ENCODE measurements at places on chromosomes 7 and 10. TPM values are rescaled to one million over a fixed set of nuclear protein-coding genes. Genes with fewer than 3 reads are reported as not detected.

The GIMAP1 gene
- 1.9 TPM for total RNA-seq

The ADAM22 gene
- 42.2 TPM for total RNA-seq

The OR2A5 gene
- total RNA-seq = not detected

The MET gene
- 43.3 TPM for total RNA-seq

The RBM20 gene
- total RNA-seq = 2.7 TPM

The HGF gene
- total RNA-seq = 10.9 TPM

The LLCFC1 gene
- total RNA-seq = not detected

The GPRIN2 gene
- total RNA-seq = 9.0 TPM

The SORCS3 gene
- total RNA-seq = 3.6 TPM

The TUBB8 gene
- not detected for total RNA-seq

The PSD gene
- total RNA-seq = 49.2 TPM

The TRIM50 gene
- total RNA-seq = not detected

The MSANTD7 gene
- total RNA-seq = 28.4 TPM

The ZPBP gene
- 5.7 TPM for total RNA-seq

The EFCAB10 gene
- 0.99 TPM for total RNA-seq

The NUDCD3 gene
- total RNA-seq = 61.6 TPM

The FBXL13 gene
- 10.0 TPM for total RNA-seq

The WEE2 gene
- total RNA-seq = 0.27 TPM

The FOXP2 gene
- 109 TPM for total RNA-seq

The ZNF804B gene
- 6.3 TPM for total RNA-seq

The MMD2 gene
- total RNA-seq = 5.7 TPM

The INA gene
- 102 TPM for total RNA-seq

The TDRD1 gene
- total RNA-seq = 0.38 TPM

The UBE2D1 gene
- total RNA-seq = 39.6 TPM

The CAMK2B gene
- total RNA-seq = 39.1 TPM

The IL6 gene
- total RNA-seq = not detected

The OR2A12 gene
- total RNA-seq = not detected

The FOXI2 gene
- total RNA-seq = not detected

The DYDC2 gene
- 2.3 TPM for total RNA-seq

The SPDYE16 gene
- total RNA-seq = 1.2 TPM

The MMP21 gene
- 1.2 TPM for total RNA-seq

The HOGA1 gene
- 1.6 TPM for total RNA-seq

The CPN1 gene
- not detected for total RNA-seq

The VPS37D gene
- 14.6 TPM for total RNA-seq

The NACAD gene
- 8.9 TPM for total RNA-seq

The ACSL5 gene
- 3.6 TPM for total RNA-seq

The PIP gene
- not detected for total RNA-seq

The THNSL1 gene
- total RNA-seq = 13.0 TPM

The CTTNBP2 gene
- total RNA-seq = 19.7 TPM

The C10orf53 gene
- total RNA-seq = not detected

The WDFY4 gene
- total RNA-seq = 3.5 TPM

The SAP25 gene
- not detected for total RNA-seq

The MYL10 gene
- total RNA-seq = 3.8 TPM

The RBP3 gene
- total RNA-seq = 348 TPM

The AKR1C4 gene
- not detected for total RNA-seq

The AKR1C8 gene
- total RNA-seq = 0.27 TPM

The PODXL gene
- total RNA-seq = 42.2 TPM

The SPOCK2 gene
- 28.6 TPM for total RNA-seq

The TTYH3 gene
- 87.3 TPM for total RNA-seq

The C7orf57 gene
- total RNA-seq = 0.22 TPM

The SBDS gene
- 81.7 TPM for total RNA-seq

The OR13A1 gene
- not detected for total RNA-seq

The TMEM213 gene
- total RNA-seq = not detected

The TSPAN13 gene
- total RNA-seq = 26.9 TPM

The EPHA1 gene
- total RNA-seq = 2.1 TPM
